ENCODE measurements at places on chromosomes 11 and 22.

DNA sequence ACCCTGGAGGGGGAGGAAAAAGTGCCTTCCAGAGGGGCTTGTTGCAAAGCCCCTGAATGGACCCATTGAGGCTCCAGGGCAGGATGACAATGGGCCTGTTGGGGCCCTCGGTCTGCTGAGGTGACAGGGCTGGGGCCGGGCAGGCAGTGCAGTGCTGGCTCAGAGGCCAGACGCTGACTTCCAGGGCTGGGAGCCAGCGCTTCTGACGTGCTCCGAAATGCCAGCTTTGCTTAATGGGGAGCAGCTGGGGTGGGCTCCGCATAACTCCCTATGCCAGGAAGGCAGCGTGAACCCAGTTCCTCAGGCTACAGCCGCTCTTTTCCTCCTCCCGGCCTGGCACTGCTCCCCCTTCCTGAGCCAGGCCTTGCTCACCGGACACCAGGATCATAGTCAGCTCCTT, 17.7 kb downstream of the NAV2 start:
- DNase-seq, result no peak

DNA sequence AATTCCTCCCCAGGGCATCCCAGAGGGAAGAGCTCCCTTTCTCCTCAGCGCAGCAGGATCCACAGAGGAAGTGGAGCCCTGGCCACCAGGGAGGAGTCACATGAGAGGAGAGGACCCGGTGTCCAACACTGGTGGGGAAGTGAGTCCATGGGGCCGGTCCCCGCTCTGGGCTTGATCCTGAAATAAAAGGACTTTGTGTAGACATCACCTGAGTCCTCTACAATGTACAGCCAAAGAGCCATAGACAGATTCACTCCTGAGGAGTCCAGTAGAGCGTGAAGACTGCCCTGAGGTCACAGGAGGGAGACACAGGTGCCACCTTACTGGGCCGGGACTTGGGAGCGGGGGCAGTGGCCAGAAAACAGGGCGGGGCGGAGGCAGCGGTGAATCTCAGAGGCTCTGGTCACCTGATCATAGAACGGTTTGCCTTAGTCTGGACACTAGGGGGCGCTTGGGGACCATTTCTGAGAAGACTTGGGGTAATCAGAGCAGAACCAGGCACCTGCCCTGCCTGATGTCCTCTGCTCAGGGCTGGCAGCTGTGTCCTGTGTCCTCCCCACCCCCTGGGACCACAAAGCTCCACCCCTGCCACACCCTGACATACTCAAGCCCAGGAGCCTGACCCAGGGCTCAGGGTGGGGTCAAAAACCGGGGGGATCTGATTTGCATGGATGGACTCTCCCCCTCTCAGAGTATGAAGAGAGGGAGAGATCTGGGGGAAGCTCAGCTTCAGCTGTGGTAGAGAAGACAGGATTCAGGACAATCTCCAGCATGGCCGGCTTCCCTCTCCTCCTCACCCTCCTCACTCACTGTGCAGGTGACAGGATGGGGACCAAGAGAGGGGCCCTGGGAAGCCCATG, 112.7 kb downstream of the VPREB1 start:
- DNase-seq, result peak; percentile 47

GRCh38 chr11:50037251-50037650, 4.6 kb downstream of the OR4C45 start:
- DNase-seq, result no peak

- no peak for DNase-seq
Measured at GRCh38 chr22:36355362-36355761, 32.4 kb downstream of the MYH9 start.

GRCh38 chr11:44010789-44011251, 37.0 kb upstream of the ACCSL start:
- no peak for DNase-seq

- DNase-seq, result no peak
Measured at GRCh38 chr11:65886826-65887722, 1.2 kb downstream of the FIBP start.

DNA sequence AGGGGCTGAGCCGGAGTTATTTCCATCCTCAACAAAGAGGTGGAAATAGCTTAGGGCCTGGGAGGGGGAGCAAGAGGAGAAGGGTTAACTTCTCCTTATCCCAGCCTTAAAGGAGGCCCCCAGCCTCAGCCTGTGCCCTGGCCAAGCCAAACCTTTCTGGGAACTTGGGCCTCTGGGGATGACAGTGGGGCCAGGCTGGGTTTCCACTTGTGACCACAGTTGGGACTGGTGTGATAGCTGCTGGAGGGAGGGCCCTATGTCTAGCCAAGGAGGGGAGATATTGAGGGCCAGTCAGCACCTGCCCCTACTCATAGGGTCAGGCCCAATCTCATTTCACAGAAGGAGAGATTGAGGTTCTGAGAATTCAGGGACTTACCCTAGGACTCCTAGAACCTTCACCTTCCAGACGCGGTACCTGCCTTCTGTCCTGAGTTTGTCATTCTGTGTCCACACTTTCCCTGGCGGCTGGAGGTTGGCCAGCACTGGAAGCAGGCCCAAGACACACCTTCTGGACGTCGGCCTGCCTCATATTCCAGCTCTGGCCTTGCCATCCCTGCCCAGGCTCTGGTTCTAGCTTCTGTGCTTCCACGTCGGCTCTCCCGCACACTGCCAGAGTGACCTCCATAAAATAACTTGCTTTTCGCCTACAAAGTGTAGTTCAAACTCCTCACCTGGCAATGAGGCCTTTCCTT, 3.1 kb downstream of the RELT start:
- DNase-seq, result no peak

- peak; percentile 89 for DNase-seq
Measured at GRCh38 chr22:43923631-43924464, at the start of gene PNPLA3. PNPLA3 (plus strand) TSS chr22:43923805; CDS start chr22:43923912, 107 bp downstream.

DNA sequence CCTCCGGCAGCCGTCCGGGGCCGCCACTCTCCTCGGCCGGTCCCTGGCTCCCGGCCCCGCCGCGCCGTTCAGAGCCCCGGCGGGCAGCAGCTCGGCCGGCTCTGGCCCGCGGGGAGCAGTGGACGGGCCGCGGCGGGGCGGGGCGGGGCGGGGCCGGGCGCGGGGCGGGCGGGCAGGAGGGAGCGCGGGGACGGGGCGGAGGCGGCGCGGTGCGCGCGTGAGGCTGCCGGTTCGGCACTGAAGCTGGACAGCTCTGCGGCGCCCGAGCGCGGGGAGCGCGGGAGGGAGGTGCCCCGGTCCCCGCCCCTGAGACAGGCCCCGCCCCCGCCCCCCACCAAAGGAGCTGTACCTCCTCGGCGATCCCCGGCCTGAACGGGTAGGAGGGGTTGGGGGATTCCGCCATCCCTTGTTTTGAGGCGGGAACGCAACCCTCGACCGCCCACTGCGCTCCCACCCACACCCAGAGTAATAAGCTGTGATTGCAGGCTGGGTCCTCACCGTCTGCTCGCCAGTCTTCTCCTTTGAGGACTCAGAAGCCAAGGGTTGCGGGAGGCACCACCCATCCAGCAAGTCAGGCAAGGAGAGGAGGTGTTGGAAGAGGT, at the start of gene DRD2:
Gene DRD2, minus strand, starts transcription at position 239 of the 602 bp plus-strand sequence. CDS start 50,747 bp downstream, outside the sequence.
- DNase-seq, result no peak

- DNase-seq, result no peak
Measured at GRCh38 chr11:111320728-111321568, 22.6 kb downstream of the POU2AF3 start.

- DNase-seq, result no peak
Measured at GRCh38 chr22:23047742-23048141, 22.6 kb upstream of the GNAZ start.

DNA sequence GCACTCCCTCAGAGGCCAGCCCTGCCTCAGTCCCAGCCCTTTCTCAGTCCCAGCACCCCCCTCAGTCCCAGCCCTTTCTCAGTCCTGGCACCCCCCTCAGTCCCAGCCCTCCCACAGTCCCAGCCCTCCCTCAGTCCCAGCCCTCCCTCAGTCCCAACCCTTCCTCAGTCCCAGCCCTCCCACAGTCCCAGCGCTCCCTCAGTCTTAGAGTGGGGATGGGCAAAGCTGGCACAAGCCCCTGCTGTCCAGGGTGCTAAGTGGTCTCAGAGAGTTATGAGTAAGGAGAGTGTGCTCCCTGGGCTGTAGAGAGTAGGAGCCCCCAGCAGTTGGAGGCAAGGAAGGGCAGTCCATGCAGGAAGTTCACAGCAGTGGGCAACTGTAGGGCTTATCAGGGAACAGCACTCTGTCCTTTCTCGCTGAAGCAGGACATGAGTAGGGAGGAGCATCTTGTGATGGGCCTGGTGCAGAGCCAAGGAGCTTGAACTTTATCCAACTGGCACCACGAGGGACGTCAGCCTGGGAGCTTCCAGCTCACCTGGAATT, 51.4 kb upstream of the CRYBB3 start:
- no peak for DNase-seq

DNA sequence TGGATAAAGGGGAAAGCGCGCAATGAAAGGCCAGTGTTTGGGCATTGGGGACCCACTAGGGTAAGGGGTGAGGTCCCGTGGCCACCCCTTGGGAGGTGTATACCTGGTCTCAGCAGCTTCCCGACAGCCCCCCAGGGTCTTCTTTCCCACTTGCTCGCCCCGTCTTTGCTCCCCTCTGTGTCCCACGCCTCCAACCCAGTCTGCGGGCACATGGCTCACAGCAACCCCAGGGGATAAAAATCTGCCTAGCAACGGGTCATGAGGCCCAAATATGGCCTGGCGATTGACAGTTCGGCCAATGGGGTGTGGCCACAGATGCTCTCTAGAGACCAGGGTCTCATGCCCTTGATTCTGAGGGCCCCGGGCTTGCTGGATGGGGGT, 41.6 kb downstream of the AHNAK start:
- no peak for DNase-seq
